Left kidney (tissue), 8 donors: ENCODE measurements at places on chromosomes 12 and 14. TPM values are rescaled to one million over a fixed set of nuclear protein-coding genes. Genes with fewer than 3 reads are reported as not detected.

RFX4 gene
- 0.20 TPM for polyA plus RNA-seq

KCNMB4 gene
- polyA plus RNA-seq: 25.3 TPM

LRCOL1 gene
- 2.4 TPM for polyA plus RNA-seq

GUCY2C gene
- polyA plus RNA-seq: 1.1 TPM

MANSC4 gene
- 0.95 TPM for polyA plus RNA-seq

ACOT6 gene
- polyA plus RNA-seq: 0.25 TPM

CCDC175 gene
- polyA plus RNA-seq: 1.3 TPM

SLC5A8 gene
- polyA plus RNA-seq: 33.1 TPM

PRIMA1 gene
- polyA plus RNA-seq: 1.5 TPM

TMEM52B gene
- polyA plus RNA-seq: 147 TPM

TAS2R31 gene
- 2.2 TPM for polyA plus RNA-seq

SERPINA1 gene
- 92.0 TPM for polyA plus RNA-seq

POLE2 gene
- polyA plus RNA-seq: 34.7 TPM
